Activated CD4-positive, alpha-beta T cell treated with anti-CD3 and anti-CD28 coated beads for 24 hours (primary cell): ENCODE measurements at places on chromosomes 7 and 10.

DNA sequence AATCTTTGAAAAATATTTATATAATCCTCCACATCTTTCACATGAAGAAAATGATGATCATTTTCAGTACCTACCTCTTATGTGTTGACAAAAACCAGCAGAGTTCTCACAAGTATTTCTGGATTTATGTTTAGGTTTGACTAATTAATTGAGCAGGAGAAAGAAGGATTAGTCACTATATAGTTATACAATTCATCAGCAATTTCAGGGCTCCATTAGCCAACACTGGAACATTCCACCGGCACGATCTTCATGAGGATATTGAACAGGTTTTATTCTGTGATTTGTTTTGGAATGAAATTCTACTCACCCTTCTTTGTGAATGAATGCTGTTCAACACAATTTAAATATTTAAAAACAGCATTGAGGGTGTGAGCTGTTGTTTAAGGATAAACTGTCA lies 163.2 kb downstream of the SEM1 start:
- DNase-seq = no peak

DNA sequence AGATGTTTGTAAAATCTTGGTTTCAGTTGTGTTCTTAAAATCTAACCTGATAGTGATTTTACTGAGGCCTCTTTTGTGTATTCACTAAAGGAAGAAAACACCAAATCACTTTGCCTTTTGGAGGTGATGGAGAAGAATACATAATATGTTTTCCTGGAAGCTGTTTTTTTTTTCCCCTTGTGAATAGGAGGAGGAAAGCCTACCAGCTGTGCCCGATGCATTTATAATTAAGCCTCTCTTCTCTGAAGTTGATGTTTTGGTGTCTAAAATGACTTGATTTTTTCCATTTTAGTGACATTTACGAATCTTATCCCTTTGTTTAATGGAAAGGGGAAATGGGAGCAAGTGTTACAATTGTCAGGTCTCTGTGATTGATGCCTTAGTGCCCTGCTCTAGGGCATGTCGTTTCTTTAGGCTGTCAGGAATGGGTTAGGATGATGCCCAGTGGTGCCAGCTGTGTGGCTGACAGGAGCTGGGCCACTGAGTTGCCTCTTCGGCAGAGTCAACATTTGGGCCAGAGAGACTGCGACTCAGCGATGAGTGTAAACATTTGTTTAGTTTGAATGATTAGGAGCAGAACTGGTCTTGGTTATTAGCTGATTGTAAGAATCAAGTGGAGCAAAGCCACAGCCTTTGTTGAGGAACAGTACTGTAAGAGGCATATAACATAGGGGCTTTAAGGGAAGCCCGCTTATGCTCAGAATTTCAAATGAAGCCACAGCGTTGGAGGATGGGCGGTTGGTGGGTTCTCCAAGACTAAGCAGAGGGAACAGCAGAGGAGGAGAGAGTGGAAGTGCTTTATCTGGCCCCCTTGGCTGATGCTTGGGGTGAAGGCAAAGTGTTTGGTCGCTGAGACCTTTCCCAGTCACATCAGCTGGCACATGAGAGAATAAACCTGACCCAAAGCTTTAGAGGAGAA lies 81.6 kb downstream of the CDK14 start:
- DNase-seq = no peak

GRCh38 chr10:99619851-99620710 lies at the start of gene SLC25A28:
Gene SLC25A28 (minus strand): TSS chr10:99620439. CDS start chr10:99620335, 104 bp downstream.
- DNase-seq = peak; percentile 86

DNA sequence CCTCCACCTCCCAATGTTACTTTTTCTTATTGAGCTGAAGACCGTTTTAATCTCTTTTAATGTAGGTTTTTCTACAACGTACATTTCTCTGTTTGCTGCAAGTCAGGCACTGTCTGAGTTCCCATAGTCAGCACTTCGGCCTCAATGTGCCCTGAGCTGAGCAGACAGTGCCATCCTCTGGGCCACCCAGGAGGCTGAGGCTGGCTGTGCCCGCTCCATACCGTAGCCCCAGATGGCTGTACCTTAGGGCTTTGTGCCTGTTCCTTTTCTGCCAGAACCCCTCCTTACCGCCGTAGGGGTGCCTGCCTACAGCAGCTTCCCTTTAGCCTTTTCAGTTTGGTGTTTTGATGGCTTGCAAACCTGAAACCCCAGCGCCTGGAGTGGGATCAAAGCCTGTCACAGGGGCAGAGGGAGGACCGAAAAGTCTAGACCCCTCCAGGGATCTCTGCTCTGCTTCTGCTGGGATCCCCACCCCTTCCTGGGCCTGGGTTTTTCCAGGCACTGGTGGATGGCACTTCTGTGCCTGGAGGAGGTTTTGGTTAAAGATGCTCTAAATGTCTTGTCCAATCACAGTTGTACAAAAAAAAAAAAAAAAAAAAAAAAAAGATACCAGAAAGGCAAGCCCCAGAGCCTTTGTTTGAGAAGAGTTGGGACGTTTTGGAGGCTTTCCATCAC lies 9.0 kb downstream of the AGAP3 start:
- DNase-seq = no peak

GRCh38 chr10:104268405-104268712 lies 625 bp upstream of the GSTO2 start:
- DNase-seq = no peak

DNA sequence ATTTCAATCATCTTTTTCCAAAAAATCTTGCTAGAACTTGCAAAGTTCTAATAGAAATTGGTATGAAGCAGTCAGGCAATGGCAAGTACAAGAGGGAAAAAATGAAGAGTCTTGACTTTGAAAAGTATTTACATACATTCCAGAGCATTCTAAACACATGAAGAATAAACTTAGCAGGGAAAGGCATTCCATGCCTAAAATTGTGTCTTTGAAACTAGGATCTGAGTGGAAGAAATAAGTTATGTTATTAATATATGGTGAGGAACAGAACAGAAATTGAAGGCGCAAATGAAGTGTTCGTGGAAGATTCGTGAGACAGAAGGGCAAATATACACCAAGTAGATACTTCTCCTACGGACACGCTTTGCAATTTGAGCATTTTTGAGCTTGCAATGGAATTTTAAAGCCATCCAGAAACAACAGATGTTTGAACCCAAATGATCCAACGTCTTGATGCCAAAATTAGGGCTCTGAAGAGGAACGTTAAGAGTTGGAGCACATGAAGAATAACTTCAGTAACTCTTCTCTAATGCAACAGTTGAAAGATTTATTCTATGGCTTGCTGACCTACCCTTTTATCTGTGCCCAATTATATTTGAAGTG lies 40.6 kb upstream of the SEPTIN7 start:
- DNase-seq = no peak

DNA sequence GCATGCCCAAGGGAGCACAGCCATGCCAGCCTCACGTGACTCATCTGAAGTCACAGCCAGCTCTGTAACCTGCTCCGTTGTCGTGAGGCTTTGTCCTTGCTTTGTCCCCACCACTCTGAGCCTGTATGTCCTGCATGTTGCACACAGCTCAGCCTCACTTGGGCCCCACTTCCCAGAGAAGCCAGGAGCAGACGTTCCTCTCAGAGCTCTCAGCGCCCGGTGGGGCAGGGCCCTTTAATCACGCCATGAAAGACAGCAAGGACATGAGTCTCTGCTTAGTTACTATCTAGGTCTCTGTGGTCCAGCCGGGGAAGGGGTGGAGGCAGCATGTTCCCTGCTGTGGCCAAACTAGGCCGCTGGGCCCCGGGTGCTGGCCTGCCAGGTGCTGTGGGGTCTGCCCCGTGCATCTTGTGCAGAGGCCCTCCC lies 127.4 kb upstream of the FAM20C start:
- DNase-seq = no peak

DNA sequence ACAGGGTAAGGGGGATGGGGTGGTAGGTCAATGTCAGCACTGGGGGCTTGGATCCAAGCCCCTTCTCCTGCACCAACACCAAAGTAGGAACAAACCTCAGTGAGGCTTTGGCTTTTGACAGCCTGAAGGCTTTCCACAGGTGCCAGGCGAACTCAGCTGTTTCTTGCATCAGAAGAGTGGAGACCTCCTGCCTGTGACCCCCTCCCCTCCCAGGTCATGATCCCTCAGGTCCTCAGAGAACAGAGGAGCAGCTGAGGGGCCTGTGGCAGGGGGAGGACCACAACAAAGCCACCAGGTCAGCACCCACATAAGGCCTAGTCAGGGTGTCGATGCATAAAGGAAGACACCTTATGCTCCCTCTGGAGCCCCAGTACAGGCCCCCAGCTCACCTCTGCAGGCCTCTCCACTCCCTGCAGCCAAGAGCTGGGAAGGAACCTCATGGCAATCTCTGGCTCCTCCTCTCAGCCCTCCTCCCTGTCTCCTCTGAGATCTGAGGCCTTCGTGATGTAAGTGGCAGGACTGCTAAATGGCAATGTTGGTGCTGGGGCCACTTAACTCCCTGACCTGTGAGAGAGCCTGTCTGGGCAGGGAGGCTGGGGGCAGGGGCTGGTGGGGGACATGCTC lies 19.1 kb upstream of the PRRT4 start:
- DNase-seq = no peak

DNA sequence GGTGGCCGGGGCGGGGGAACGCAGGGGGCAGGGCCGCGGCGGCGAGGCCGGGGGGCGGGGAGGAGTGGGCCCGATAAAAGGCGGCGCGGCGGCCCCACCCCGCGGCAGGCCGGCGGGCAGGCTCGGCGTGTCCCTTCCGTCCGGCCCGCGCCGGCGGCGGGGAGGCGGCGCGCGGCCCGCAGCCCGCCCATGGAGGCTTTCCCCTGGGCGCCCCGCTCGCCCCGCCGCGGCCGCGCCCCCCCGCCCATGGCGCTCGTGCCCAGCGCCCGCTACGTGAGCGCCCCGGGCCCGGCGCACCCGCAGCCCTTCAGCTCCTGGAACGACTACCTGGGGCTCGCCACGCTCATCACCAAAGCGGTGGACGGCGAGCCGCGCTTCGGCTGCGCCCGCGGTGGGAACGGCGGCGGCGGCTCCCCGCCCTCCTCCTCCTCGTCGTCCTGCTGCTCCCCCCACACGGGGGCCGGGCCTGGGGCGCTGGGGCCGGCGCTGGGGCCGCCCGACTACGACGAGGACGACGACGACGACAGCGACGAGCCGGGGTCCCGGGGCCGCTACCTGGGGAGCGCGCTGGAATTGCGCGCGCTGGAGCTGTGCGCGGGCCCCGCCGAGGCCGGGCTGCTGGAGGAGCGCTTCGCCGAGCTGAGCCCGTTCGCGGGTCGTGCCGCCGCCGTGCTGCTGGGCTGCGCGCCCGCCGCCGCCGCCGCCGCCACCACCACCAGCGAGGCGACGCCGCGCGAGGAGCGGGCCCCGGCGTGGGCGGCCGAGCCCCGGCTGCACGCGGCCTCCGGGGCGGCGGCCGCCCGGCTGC lies at the start of gene NANOS1:
NANOS1 (plus strand) TSS at position 102 of the 808 bp plus-strand sequence; CDS start at position 190, 88 bp downstream.
- no peak for DNase-seq
